ENCODE measurements at places on chromosomes 16 and 17.

- DNase-seq = no peak
These were observed 149.1 kb downstream of the VPS53 start for GRCh38 chr17:565521-565920.

GRCh38 chr17:28738680-28739384 lies 5.0 kb upstream of the TRAF4 start:
- peak; percentile 84 for DNase-seq

GRCh38 chr17:40024901-40025300 lies 9.7 kb downstream of the CSF3 start:
- DNase-seq = no peak

- DNase-seq = peak; percentile 82
These were observed 45.4 kb downstream of the STH start for GRCh38 chr17:46044286-46044928.

GRCh38 chr17:10243883-10244844 lies 45.8 kb upstream of the GAS7 start:
- no peak for DNase-seq

DNA sequence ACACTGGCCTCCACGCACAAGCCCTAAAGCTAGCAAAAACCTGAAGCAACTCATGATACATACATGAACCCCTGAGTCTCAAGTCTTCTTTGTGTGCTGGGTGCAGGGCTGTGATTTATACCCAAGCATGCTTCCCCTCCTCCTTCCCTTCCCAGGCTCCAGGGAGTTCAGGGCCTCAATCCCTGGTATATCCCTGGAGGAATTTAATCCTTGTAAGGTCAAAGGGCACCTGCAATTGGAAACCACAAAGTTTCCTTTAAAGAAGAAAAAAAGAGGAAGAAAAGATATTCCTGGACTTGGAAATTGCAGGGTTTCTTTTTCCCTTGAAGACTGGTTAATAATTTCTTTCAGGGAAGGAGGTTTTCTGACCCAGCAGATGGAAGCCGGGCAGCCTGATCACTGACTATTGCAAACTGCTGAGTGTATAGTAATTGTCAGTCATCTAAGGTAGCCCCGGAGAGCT lies 182.3 kb downstream of the AATF start:
- no peak for DNase-seq
